ENCODE measurements at places on chromosomes 6 and 20.
A peak's percentile ranks its signal among the peaks of the same experiment; 100 is the strongest.

DNA sequence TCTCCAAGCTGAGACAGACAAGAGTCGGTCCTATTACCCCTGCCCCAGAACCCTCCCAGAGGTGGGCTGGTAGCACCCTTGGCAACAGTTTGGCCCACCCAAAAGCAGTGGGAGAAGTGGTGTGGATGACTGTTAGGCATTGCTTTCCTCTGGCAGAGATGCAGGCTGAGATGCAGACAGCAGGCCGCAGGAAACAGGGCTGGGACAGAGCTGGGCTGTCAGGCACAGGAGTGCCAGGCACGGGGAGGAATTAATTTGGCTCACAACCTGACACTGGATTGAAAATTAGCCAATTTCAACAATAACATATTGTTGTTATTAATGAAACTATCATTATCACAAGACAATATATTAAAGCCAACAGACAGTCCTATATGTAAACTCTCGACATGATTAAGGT lies 15.7 kb upstream of the SIRT5 start:
- no peak for DNase-seq

GRCh38 chr6:83838727-83839126 lies 14.4 kb upstream of the RIPPLY2 start:
- DNase-seq: no peak

DNA sequence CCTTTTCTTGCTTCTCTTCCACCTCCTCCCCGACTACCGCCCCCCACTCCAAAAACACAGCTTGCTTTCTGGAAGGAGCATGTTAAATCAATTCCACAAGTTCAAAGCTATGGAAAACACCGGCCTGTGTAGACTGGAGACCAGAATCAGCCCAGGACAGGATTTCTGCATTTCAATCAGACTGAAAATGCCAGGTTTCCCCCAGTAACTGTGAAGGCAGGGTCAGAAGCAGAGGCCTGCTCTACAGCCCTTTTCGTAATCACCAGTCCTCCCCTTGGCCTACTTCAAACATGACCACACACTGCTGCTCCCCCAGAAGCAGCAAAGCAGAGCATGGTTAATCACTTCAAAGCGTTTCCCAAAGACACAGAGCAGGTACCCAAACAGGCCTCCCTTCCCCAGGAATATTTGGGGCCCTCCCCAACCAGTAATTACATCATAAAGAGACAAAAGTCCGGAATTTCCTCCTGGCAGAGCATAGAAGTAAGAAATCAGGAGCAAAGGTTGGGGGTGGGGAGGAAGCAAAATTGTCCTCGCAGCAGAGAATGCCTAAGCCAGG lies 38.4 kb downstream of the ZMYND8 start:
- DNase-seq: no peak

DNA sequence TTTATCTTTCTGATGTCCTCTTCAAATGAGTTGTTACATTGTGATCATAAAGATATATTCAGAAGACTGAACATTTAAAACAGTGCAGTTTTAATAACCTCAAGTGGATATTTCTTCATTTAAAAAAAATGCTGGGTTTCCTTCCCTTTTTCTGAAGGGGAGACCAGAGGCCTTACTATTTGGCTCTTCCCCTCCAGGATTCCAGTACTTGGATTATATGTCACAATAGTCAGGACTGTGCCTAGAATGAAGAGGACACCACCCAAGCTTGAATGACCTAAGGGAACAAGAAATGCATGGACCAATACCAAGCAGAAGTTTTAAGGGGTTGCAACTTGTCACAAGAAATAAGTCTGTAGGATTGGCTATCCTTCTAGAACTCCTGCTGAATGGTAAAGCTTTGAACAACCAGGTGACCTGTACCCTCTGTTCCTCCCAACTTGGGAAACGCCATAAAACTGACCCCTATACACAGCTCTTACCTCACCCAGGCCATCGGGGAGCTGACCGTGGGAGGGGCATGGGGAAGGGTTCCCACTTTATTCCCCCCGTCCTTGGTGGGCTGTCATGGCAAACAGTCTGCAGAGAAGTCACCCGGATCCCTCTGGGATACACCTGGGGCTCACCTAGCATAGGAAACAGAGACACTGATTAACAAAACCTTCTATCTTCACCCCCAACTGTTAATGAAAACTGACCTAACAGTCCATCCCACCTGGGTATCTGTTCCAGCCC lies 2.0 kb downstream of the FRS3 start:
- DNase-seq: no peak

DNA sequence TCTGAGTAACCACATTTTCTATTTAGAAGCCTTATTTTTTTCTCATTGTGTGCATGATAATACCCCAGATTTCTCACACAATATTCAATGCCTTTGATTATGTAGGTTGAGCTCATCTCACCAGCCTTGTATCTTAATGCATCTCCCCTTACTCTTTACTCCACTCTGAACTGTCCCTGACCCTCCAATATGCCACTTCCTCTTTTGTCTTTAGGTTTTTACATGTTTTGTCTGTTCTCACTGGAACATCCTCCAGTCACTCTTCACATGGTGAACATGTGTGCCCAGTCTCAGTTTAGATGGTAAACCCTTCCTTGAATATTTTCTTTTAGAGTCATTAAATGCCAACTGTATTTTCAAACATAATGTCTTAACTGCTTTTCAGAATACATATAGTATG lies 392.9 kb upstream of the IMPG1 start:
- no peak for DNase-seq

DNA sequence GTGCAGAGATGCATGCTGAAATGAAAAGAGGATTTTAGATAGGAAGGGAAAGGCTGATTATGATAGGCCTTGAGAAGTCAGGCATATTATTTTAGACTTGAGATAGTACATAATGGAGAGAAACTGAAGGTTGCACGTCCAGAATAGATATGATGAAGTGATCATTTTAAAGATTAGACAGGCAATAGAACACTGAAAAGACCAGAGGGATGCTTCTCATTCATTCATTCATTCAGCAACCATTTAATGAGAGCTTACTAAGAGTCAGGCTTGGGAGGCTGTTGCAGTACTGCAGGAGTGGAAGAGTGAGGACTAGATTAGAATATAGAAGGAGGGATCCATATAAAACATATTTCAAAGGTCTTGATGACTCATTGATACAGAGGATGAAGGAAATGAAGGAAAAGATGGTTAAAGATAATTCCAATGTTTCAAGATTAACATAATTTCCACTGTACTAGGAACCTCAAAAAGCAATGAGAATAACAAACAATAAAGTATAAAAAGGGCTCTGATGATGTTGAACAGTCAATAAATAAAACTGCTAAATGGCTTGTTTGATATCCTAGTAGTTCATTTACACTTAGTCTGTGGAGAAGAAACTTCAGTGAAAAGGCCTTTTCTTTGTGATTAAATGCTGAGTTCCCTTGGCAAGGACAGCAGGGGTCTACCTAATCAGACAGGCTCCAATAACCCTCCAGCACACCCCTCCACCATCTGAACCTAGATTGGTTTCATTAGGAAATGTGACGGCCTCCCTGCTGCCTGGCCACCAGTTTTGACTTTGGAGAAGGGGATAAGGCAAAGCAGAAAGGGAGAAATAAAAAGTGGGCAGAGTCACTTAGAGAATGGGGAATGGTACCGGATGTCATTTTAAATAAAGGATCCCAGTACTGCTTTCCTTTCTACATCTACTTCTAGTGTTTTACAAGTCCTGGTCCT lies 5.3 kb upstream of the FBXO9 start:
- no peak for DNase-seq

DNA sequence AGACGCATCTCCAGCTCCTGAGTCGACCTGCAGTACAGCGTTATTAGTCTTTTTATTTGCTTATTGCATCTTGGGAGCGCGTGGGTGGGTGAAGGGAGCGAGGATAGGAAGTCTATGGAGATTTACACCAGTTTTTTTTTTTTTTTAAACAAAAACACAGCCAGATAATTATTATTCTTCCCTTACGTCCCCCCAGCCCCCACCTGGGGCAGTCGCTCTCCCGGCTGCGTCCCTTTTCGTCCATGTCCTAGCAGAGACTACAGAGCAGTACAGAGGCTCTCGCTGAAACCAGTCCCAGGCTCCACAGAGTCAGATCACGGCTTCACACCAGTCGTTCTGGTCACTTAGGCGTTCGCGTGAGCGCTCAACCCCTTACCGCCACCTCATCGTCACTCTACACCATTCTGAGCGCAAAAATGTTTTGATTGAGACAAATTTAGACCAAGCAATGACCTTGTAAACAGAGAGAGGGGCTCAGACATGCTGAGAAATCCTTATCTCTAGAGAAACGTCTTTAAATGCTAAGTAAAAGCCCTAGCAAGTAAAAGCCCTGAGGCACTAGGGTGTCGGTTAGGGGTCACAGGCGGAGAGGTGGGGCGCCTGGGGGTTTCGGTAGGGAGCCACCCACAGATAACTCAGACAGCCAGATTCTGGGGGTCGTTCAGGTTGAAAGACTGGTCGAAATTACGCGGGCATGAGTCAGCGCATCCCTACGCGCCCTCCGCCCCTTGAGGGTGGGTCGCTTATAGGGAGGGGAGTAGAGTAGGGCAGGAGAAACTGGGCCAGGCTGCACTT lies 975 bp upstream of the PPT2 start:
- DNase-seq: no peak

GRCh38 chr6:35047265-35048011 lies 93.7 kb downstream of the TCP11 start:
- no peak for DNase-seq

DNA sequence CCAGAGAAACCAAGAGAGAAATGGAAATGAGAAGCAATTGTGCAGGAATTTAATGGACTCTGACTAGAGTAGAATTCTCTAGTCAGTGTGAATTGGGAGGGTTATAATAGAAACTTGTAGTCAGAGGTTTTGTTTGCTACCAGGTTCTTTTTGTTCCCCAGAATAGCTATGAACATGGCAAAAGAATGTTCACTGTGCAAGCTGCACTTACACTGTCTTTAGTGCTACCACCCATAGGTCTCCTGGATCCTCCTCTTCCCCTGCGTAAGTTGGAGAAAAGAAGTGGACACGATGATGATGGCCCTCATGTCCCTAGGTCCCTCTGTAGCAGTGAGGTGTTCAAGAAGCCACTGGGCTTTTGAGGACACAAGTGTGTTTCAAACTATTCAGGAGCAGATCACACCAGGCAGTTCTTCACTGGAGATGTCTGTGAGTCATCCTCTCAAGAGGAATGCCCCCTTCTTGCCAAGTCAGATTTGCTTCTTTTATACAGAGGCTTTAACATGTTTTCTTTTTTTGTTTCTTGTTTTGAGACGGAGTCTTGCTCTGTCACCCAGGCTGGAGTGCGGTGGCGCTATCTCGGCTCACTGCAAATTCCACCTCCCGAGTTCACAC lies 47.6 kb upstream of the SMIM8 start:
- DNase-seq: no peak

DNA sequence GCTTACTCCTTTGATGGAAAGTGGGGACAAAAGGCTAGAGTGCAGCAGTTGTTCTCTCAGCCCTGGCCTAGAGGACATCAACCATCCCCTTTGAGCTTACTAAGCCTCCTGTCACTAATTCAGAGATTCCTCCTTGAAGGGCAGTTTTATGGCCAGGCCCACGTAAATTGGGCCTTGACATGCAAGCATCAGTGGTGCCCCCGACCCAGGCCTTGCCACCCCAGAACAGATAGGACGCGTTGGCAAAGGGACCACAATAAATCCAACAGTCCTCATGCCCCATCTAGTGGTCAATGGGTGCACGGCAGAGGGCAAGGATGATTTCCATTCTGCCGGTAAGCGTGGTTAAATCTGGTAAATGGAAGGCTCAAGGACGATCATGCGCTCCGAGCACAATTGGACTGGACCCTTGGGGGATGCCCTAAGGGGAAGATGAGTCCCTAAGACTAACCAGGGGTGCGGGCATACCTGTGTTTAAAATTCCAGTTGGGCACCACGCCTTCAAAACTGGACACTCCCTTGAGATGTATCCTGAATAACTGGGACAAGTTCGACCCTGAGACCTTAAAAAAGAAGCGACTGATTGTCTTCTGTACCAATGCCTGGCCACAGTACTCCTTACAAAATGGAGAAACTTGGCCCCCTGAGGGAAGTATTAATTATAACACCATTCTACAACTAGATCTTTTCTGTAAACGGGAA lies 32.6 kb downstream of the CEP85L start:
- peak; percentile 72 for DNase-seq

DNA sequence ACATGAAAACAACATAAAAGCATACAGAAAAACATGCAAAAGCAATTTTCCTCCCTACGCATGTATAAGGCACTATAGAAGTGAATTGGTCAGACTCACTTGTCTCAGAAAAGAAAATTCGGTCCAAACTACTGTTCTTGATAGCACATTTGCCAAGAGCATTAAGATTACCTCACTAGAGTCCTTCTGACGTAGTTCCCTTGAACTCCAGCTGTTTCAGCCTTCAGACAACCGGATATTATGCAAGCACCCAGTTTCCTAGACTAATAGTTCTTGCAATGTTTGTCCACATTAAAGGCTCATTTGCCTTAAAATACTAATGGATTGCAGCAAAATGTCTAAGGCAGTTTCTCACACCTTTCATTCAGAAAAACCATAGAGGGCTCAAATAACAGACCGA lies 2.5 kb upstream of the CASS4 start:
- no peak for DNase-seq

DNA sequence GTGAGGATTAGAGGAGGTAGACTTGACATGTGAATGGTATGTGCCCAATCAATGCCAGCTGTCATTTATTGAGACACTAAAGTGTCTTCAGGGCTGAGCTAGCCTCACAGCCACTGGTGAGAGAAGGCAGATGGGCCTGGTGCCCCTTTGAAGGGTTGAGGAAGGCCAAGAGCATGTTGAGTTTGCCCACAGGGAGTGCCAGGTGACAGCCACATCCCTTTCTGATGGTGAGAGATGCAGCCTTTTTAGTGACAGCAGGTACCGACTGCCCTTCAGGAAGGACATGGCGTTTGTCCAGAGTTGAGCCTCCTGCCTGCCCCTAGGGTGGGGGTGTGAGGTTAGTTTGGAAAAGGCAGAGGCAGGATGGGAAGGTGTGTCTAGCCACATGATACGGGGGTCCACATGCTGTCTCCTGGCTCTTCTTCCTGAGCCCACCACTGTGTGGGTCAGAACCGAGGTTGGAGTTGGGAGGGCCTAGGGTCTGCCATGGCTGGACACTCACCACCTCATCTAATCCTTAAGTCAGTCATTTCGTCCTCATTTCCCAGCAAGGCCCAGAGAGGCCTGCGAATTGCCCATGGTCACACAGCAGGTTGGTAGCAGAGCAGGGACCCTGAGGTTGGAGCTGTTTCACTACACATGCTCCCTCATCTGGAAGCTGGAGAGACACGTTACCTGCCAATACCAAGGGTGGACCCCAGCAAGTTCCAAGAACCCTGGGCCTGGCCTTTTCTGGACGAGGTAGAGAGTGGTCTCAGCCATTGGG lies 32.5 kb downstream of the SPDEF start:
- no peak for DNase-seq
